BJ (cell line): ENCODE measurements at places on chromosomes 2 and 18. TPM values are rescaled to one million over a fixed set of nuclear protein-coding genes. Genes with fewer than 3 reads are reported as not detected.
A peak's percentile ranks its signal among the peaks of the same experiment; 100 is the strongest.

- DNase-seq: no peak
Measured at GRCh38 chr2:234300391-234300925, 196.4 kb downstream of the ARL4C start.

GRCh38 chr2:238897122-238897880 is 49.4 kb downstream of the TWIST2 start:
- DNase-seq: no peak

DNA sequence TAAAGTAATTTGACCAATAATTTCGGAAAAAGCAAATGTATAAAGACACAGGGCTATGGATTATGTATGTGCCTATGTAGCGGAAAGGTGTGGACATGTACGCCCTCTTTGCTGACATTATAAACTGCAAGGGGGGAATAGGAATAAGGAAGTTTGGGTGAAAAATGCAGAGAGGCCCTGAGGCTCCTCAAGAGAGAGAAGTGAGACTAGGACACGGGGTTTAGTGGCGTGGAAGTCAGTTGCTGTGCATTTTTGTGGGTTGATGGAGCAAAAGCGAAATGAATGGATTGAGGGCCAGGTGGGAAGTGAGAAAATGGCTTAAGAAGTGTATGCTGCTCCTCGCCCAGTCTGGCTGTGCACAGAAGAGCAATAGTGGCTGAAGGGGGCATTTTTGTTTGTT is 96.2 kb upstream of the B3GNT7 start:
- DNase-seq: no peak

DNA sequence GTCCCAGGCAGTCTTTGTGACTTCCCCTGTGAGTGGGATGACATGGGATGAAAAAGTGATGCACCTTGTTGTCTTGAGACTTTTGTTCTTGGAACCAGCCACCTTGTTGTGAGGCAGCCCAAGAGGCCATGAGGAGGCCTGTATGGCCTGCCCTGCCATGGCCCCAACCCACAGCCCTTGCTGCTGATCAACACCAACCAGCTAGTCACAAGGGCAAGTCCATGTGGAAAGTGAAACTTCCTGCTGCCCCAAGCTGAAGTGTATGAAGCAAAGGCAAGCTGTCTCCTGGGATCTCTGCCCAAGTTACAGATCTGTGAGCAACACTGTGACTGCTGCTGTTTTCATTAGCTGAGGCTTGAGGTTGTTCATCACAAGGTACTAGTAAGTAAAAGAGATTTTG is 21.6 kb downstream of the TMEM18 start:
- DNase-seq: no peak

DNA sequence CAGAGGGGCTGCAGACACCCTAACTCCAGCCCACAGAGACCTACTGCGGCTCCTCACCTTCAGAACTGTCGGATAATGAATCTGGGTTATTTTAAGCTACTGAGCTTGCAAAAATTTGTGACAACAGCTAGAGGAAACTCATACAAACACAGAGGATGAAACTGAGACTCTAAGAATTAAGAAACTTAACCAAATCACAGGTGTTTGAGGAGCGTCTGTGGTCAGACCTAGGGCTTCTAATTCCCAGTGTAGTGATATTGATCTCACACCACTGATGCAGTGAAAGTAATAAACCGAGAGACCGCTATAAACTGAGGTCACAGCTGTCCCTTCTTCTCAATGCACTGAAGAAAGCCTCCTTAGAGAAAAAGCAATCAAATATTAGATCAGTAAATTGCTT is 110.1 kb downstream of the RGPD3 start:
- no peak for DNase-seq

DNA sequence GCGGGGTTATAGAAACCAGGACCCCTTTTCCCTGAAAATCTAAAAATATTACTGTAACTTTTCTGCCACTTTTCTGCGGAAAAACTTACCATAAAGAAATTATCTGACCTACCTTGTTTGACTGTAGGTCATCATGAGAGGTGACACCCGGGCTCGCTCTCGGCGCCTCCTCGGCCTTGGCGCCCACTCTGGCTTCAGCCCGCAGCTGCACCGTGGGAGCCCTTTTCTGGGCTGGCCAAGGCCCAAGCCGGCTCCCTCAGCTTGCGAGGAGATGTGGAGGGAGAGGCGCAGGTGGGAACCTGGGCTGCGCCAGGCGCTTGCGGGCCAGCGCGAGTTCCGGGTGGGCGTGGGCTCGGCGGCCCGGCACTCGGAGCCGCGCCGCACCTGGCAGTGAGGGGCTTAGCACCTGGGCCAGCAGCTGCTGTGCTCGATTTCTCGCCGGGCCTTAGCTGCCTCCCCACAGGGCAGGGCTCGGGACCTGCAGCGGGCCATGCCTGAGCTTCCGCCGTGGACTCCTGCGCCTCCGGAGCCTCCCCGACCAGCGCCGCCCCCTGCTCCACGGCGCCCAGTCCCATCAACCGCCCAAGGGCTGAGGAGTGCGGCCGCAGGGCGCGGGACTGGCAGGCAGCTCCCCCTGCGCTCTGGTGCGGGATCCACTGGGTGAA is 107.7 kb upstream of the DNAJC10 start:
- no peak for DNase-seq

DNA sequence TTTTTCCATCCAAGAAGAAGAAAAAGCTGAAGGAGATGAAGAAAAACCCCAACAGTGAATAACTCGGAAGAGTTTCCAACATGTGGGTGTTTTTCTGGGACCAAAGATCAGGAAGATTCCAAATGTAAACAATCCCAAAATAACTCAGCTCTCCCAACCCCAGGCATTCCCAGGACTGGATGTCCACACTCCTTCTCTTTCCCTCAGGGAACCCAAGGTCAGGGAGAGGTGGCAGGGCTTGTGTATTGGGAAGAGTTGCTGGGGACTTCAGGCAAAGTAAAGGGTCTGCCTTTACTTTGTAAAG is 268.0 kb downstream of the DYSF start:
- DNase-seq: peak; percentile 50

DNA sequence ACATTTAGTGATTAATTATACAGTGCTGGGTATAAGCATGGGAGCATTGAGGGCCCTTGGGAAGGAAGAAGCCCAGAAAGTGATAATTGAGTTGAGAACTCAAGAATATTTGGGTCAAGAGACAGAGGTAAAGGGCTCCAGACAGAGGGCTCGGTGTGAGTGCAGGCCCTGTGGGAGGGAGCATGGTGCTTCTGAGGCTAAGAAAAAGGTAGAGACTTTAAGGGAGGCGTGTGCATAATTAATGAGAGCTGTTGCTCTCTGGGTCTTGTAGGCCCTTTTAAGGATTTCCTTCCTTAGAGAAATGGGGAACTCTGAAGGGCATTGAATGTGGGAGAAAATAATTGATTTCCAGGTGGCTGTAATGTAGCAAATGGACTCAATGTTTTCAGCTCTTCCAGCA is 735.0 kb upstream of the POU3F3 start:
- DNase-seq: no peak

- DNase-seq: peak; percentile 99
Measured at GRCh38 chr2:218806346-218806978, 24.5 kb downstream of the CYP27A1 start.

GRCh38 chr2:43044093-43044681 is 182.2 kb downstream of the ZFP36L2 start:
- no peak for DNase-seq

DNA sequence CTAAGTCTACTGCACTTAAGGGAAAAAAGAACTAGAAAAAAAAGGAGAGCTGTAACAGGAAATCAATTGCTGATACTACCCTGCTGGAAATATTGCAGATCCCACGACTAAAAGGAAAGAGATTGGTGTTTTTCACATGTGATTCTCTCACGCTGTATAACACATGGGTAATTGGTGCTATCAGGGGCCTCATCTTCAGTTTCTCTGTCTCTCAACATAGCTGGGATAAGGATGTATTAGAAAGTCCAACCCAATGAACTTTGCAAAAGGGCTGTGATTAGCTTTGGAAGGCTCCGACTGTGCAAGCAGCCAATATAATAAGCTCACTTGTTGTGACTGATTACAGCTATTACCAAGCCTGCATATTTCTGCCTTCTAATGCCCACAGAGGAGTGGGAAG is 133.4 kb downstream of the NRP2 start:
- no peak for DNase-seq

DNA sequence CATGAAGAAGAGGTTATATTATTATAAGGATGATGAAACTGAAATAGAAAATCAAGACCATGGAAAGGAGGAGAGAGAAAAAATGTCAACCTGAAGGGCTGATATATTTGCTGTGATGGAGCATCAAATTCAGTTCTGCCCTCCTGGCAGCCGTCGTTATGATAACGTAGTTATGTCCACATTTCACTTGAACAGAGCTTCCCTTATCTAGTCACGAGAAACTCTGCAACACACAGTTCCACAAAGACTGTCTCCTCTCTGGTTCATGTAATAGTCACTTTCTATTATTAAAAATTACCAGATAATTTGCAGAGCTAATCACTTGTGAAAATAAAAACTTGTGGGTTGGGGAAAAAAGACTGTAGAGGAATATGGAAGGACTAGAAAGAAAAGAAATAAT is 19.5 kb upstream of the RBMS1 start:
- DNase-seq: no peak

GRCh38 chr2:205642599-205643356 is 39.5 kb upstream of the NRP2 start:
- DNase-seq: no peak

DNA sequence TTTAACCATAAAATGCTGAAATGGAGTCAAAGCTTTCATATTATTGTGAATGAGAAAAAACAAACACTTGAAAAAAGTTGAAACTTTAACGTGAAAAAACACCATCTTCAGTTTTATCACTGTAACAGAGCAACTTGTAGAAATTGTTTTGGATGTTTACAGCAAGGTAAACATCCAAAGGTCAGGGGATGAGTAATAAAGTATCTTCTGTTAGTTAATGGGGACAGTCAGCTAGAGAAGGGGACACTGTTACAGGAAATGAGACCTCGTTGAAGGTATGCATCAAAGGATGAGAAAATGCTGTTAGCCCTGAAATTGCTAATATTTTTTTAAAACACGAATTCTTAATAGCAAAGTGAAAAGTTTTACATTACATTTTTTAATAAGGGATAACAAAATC is 2.9 kb downstream of the RHBDD1 start:
- DNase-seq: no peak

GRCh38 chr2:173568054-173568453 is 213.4 kb downstream of the CDCA7 start:
- no peak for DNase-seq

GRCh38 chr2:159988412-159988970 is 73.9 kb downstream of the PLA2R1 start:
- DNase-seq: no peak

- DNase-seq: no peak
Measured at GRCh38 chr18:57443702-57444101, 8.5 kb downstream of the ONECUT2 start.

UGT1A5 gene
- polyA plus RNA-seq: not detected in 2 replicates

TUBB8B gene
- polyA plus RNA-seq: 0.10 TPM in 1 of 2 replicates, not detected in the other

NRP2 gene
- polyA plus RNA-seq: 14.7 and 19.7 TPM in 2 replicates

UGT1A3 gene
- polyA plus RNA-seq: not detected in 2 replicates

CNRIP1 gene
- polyA plus RNA-seq: 63.4 and 81.9 TPM in 2 replicates

SERPINB3 gene
- polyA plus RNA-seq: not detected in 2 replicates

MALL gene
- polyA plus RNA-seq: 2.2 and 2.4 TPM in 2 replicates

CCDC74A gene
- polyA plus RNA-seq: 9.2 and 14.1 TPM in 2 replicates

L3MBTL4 gene
- polyA plus RNA-seq: not detected in 2 replicates

COL4A4 gene
- 0.33 and 0.36 TPM in 2 replicates for polyA plus RNA-seq

C1QL2 gene
- polyA plus RNA-seq: not detected in 2 replicates
